Fibroblast of pulmonary artery (primary cell): ENCODE measurements at places on chromosomes 3 and 15.

GRCh38 chr3:171976526-171976925 is 62.9 kb upstream of the FNDC3B start:
- DNase-seq: peak; percentile 42

DNA sequence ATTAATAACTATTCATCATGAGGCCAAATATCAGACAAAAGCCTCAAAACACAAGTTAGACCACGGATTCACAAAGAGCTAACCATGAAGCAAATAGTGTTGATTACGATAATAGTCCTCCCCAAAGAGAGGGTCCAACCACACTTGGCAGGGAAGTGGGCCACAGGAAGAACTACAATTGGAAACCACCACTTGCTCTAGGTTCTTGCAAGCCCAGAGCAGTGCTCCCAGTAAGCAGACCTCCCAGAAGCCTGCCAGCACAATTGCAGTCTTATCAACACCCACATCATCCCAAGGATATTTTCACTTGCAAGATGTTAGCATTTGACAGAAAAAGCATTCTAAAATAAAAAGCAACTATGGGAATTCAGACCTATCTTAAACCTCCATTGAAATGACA is 11.3 kb downstream of the SETD2 start:
- DNase-seq: peak; percentile 11

GRCh38 chr3:103600844-103601243 is 1166.0 kb downstream of the ZPLD1 start:
- no peak for DNase-seq

GRCh38 chr15:41559239-41559782 is 299 bp downstream of the TYRO3 start:
- no peak for DNase-seq

DNA sequence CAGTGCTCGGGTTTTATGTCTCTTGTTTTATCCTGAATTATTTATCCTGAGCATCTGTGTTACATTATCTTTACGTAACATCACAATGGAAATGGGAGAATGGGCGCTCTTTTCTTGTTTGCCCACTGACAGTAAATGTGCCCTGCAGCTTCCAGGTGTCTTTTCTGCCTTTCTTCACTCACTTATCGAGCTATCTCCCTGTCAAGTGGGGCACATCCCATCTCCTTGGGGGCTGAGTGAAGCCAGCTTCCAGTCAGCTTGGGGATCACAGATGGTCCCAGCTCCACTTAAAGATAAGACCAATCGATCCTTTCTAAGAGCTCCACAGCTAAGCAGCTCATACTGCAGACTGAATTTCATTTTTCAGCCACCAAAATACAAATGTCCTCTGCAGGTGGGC is 125.8 kb downstream of the KBTBD8 start:
- DNase-seq: no peak

DNA sequence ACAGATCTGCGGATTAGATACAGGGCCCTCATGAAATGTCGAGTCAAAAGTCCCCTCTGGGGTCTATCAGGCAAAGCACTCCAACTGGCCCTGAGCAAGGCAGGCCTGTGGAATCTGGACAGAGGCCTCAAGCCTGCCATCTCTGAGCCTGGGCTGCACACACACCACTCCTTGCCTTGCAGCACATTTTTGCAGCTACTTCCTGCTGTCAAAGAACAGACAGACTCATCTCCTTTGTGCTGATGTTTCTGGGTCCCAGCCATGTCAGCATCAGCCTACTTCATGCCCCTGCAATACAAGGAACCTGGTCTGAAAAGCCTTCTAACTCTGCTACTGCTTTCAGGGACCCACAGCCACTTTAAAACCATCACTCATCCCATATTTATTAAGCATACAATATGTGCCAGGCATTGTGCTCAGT is 60.6 kb upstream of the IL12A start:
- peak; percentile 23 for DNase-seq

GRCh38 chr3:55859305-55859704 is 372.2 kb upstream of the WNT5A start:
- no peak for DNase-seq

DNA sequence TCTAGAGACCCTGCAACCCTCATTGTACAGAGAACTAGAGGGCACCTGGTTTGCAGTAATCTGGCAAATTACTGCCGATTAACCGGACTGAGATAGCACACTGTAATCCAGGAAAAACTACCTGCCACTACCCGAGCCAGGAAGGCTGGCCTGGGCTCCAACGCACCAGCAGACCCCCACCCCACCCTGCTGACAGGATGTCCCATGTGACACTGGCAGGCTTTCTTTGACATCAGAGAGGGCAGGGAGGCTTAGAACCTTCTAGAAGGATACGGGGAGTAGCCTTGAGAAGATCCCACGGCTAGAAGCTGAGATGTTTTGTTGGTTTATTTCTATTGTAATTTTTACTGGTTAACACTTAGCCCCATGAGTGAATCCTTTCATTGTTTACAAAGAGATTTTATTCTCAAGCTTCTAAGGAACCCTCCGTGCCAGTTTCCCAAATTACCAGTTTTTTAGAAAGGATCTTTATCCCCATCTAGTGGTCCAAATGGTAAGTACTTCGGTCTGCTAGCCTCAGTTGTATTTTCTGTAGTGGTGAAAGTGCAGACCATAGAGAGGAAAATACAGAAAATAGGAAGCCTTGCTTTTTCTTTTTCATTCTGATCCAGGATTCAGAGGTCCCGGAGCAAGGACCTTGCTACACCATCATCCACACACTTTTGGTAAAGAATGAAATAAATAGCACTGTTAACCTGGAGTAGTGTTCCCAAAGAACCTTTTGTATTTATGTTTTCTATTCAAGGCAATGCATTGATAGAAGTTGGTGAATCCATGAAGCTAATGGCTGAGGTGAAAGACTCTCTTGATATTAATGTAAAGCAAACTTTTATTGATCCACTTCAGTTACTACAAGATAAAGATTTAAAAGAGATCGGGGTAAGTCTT is 81.9 kb upstream of the ADAMTSL3 start:
- DNase-seq: peak; percentile 48

DNA sequence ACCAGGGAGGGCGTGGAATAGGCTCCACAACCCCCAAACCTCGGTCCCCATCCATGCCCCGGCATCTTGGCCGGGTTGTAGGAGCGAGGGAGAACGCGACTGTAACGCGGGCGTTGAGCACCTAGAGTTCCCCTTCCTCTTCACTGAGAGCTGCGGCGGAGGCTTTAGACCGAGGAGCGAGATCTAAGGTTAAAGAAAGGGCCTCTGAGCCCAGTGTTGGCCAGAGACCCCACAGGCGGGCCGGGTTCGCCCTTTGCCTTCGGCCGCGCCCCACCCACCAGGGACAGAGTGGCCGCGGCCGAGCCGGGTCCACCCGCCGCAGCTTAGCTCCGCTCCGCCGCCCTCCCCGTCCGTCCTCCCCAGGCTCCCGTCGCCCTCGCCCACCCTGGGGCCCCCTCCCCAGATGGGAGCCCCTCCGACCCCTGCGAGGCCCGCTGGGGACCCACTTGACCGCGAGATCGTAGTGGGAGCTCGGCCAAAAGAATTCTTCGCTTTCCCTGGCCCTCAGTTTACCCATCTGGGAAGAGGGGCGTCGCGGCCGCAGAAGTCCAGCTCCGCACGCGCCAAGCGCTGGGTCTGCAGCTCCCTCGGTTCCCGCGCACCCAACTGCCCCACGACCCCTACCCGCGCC is 425 bp downstream of the ANPEP start:
- DNase-seq: no peak

GRCh38 chr15:49620199-49620598 is 419 bp downstream of the FAM227B start:
- peak; percentile 90 for DNase-seq

- no peak for DNase-seq
Measured at GRCh38 chr3:34382859-34383258, 584.4 kb downstream of the PDCD6IP start.

DNA sequence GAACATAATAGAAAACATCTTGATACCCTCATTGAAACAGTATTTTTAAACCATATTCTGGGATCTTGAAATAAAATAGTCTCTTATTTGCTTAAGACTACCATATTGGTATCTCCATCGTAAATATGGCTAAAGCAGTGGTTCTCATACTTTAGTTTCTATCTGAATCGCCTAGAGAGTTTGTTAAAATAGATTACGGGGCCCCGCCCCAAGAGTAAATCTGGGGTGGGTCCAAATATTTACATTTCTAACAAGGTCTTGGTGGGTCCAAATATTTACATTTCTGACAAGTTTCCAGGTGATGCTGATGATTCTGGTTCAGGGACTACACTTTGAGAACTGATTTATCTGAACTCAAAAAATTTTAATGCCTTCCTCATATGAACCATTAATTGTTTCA is 45.3 kb downstream of the TSC22D2 start:
- no peak for DNase-seq

GRCh38 chr15:60585743-60586708 is 107.1 kb upstream of the ICE2 start:
- DNase-seq: peak; percentile 82

- no peak for DNase-seq
Measured at GRCh38 chr3:58556001-58556400, 19.0 kb upstream of the ACOX2 start.

GRCh38 chr15:63392361-63393009 is 10.8 kb upstream of the CA12 start:
- DNase-seq: no peak

- no peak for DNase-seq
Measured at GRCh38 chr3:89912031-89912430, 804.6 kb downstream of the EPHA3 start.

- peak; percentile 70 for DNase-seq
Measured at GRCh38 chr3:11199902-11200845, 45.9 kb downstream of the HRH1 start.

- DNase-seq: no peak
Measured at GRCh38 chr3:187522293-187522692, 147.9 kb downstream of the SST start.

- no peak for DNase-seq
Measured at GRCh38 chr3:133851266-133851906, 44.3 kb downstream of the RAB6B start.

DNA sequence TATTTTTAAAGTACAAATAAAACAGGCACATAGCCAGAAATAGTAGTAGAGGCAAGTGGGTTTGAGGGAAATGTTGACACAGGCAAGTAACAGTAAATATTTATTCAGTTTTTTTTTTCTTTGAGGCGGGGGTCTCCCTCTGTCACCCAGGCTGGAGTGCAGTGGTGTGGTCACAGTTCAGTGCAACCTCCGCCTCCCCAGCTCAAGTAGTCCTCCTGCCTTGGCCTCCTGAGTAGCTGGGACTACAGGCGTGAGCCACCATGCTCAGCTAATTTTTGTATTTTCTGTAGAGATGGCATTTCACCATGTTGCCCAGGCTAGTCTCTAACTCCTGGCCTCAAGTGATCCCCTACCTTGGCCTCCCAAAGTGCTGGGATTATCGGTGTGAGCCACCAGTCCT is 43.5 kb downstream of the PHLDB2 start:
- no peak for DNase-seq

DNA sequence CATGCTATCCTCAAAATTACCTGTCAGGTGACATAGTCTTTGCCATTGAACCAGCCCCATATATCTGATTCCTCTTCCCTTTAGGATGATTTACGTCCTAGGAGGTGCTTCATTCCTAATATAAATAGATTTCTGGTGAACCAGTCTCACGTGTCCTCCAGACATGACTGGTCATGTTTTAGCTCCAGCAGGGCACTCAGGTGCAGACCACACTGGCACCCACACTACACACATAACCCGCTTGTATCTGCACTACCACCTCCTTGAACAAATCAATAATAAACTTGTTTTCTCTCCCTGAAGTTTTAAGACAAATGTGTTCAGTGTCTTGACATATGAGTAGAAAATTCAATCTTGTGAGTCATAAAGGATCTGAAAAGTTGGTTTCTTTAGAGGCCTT is 155.5 kb downstream of the GOLIM4 start:
- no peak for DNase-seq

- DNase-seq: no peak
Measured at GRCh38 chr3:149713730-149714654, 38.3 kb downstream of the COMMD2 start.

- DNase-seq: no peak
Measured at GRCh38 chr15:98071786-98072185, 111.3 kb downstream of the ARRDC4 start.

GRCh38 chr3:16765661-16766060 is 119.1 kb upstream of the PLCL2 start:
- no peak for DNase-seq
